RPMI8226 (cell line): ENCODE measurements at places on chromosomes 1 and 21.

DNA sequence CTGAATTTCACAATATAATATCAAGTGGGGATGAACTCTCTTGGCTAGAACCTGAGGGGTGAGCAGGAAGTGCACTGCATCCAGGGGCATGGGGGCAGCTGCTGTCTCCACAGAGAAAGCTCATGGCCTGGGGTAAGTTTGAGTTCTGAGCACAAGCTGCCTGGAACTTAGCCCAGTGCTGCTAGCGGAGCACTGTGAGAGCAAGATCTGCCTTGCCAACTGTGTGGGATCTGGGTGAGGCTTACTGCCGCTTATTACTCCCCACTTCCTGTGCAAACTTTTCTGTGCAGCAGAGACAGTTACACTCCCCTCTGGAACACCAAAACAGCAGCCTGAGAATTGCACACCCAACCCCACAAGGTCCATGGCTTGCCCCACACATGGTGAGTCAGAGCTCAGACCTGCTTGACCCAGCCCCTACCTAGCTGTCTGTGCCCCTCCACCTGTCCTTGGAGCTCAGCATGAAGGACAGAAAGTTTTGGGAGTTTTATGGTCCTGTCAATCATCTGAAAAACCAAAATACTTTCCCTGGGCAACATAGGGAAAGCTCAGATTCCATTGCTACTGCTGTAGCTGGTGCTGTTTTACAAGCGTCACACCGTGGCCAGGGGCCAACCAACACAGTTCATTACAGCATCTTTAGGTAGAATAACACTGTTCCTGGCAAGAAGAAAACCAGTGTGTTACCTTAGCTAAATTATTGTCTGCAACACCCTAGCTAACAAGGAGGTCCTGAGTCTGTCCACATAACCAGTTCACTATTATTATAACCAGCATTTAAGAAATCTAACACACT, 762.1 kb upstream of the NEGR1 start:
- DNase-seq = no peak

DNA sequence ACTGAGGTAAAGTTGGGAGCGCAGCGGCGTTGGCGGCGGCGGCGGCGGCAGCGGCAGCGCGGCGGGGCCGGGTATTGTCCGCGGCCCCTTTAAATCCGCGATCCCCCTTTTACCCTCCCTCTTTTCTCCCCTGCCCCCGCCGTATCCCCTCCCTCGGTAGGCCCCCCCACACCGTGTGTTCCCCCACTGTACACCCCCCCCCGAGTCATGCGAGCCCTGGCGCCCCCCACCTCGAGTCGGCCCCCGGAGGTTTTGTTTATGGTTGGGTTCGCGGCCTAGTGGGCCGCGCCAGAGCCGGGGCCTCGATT, 169 bp downstream of the UBAP2L start:
- DNase-seq = no peak

GRCh38 chr1:102032534-102032933, 35.8 kb upstream of the OLFM3 start:
- DNase-seq = no peak

DNA sequence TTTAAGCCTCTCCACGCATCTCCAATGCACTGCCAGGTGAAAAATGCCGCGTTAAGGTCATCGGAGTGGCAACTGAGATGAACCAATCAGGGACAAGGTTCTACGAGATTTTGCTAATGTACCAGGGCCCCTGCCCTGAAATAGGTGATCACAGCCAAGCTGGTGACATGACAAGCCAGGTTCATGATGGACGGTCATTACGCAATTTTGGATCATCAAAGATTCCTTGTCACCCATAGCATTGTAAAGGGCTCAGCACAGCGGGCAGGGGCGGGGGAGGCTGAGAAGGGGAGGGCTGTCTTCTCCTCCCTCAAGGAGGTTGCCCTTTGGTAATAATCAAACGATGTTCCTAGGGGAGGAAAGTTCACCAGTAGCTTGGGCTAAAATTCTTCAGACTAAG, 475.5 kb downstream of the NPHP4 start:
- no peak for DNase-seq

DNA sequence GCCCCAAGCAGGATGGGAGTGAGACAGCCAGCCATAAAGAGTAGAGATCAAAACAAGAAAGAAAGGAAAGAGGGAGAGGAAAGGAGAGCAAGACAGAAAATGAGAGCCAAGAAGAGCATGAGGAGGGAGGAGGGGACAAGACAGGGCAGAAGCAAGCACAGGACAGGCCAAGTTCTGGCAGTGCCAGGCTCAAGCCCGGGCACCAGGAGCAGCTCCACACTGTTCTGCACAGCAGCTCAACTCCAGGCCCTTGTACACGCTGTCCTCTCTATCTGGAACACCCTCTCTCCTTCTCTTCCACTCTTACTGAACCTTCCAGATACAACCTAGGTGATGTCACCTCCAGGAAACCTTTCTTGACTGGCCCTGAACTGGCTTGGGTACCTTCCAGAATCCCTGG, 11.7 kb downstream of the IFFO2 start:
- DNase-seq = no peak

- no peak for DNase-seq
These were observed 137.2 kb downstream of the KCTD3 start for GRCh38 chr1:215704089-215704860.

GRCh38 chr1:25713961-25714360, 86.0 kb upstream of the SELENON start:
- DNase-seq = no peak

- no peak for DNase-seq
These were observed 96.8 kb upstream of the TMEM51 start for GRCh38 chr1:15056515-15057285.

GRCh38 chr21:37863842-37864241, 52.4 kb downstream of the KCNJ6 start:
- DNase-seq = no peak

DNA sequence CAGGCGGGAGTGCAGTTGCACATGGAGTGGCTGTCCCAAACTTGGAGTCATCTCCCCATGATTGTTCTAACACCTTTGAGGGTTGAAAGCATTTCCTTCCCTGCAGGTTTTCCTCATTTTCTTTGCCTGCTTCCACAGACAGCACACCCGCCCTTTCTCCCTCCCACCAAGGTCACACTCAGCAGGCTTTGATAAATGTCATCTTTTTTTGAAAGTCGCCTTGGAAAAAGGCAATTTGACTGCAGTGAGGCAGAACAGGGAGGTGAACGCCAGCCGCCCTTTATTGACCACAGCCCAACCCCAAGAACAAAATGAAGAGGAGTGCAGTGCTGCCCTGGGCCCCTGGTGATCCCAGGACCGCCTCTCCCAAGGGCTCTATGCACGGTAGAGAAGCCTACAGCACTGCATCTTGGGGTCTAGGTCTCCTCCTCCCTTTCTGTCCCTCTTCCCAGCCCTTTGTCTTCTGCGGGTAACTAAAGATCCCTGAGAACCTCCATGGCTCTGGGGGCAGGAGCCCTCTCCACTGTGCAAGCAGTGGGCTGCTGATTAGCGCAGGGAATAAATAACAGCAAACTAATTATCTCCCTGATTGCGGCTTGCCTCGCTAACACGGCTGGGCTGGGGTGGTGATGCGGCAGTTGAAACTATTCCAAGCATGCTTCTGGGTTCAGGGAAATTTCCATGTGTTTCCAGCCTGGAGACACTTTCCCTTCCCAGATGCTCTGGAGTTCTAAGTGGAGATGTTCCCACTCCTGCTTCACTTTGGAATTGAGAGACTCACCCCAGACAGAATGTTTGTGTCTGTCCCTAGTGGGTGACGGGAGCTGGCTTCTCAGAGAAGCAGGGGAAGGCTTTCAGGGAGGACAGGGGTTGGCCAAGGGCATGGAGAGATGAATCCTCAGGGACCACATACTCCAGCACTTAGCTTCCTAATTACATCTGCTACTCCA, 11.8 kb upstream of the AMIGO1 start:
- DNase-seq = no peak

- no peak for DNase-seq
These were observed 298.4 kb upstream of the DUSP10 start for GRCh38 chr1:222040121-222040805.
